Skeletal muscle tissue (tissue), 5 donors: ENCODE measurements at places on chromosomes 4 and X. TPM values are rescaled to one million over a fixed set of nuclear protein-coding genes. Genes with fewer than 3 reads are reported as not detected.

Gene DAPP1
- total RNA-seq, result 1.6 TPM

Gene MSMO1
- total RNA-seq, result 55.8 TPM

Gene TDO2
- total RNA-seq, result not detected

Gene AADAT
- total RNA-seq, result 2.1 TPM

Gene MAGEE1
- total RNA-seq, result 1.6 TPM

Gene SPIN2A
- 3.7 TPM for total RNA-seq

Gene CLTRN
- not detected for total RNA-seq

Gene GPC3
- 306 TPM for total RNA-seq

Gene SRPK3
- total RNA-seq, result 85.1 TPM

Gene POLN
- 4.2 TPM for total RNA-seq

Gene ARR3
- total RNA-seq, result not detected

Gene PLAC1
- total RNA-seq, result not detected

Gene ZRSR2
- total RNA-seq, result 2.6 TPM

Gene GPRIN3
- 3.7 TPM for total RNA-seq

Gene AFAP1
- 29.2 TPM for total RNA-seq

Gene PTPN13
- total RNA-seq, result 21.9 TPM

Gene RTL5
- total RNA-seq, result 3.1 TPM

Gene RBM46
- total RNA-seq, result not detected

Gene TRO
- total RNA-seq, result 52.2 TPM

Gene MAGEA3
- not detected for total RNA-seq

Gene LDB2
- 55.8 TPM for total RNA-seq

Gene ADH1C
- 13.0 TPM for total RNA-seq

Gene POF1B
- total RNA-seq, result under 0.01 TPM

Gene NHS
- 1.0 TPM for total RNA-seq

Gene BEND4
- under 0.01 TPM for total RNA-seq

Gene GPC4
- 49.1 TPM for total RNA-seq

Gene NPNT
- total RNA-seq, result 74.1 TPM

Gene CACNA1F
- total RNA-seq, result not detected

Gene HSFX4
- total RNA-seq, result not detected

Gene SSX3
- not detected for total RNA-seq

Gene PDGFC
- 35.0 TPM for total RNA-seq

Gene PLS3
- 71.0 TPM for total RNA-seq

Gene CDS1
- total RNA-seq, result 0.52 TPM

Gene RBMXL3
- not detected for total RNA-seq

Gene REELD1
- not detected for total RNA-seq

Gene GAGE12G
- total RNA-seq, result not detected

Gene NMU
- not detected for total RNA-seq

Gene UGT2B28
- total RNA-seq, result not detected

Gene LDOC1
- 3.7 TPM for total RNA-seq

Gene NDST3
- total RNA-seq, result under 0.01 TPM
